ENCODE measurements at places on chromosomes 3 and 15. TPM values are rescaled to one million over a fixed set of nuclear protein-coding genes. Genes with fewer than 3 reads are reported as not detected.

- DNase-seq = no peak
Measured at GRCh38 chr3:63662500-63662899, 10.0 kb downstream of the SNTN start.

- DNase-seq = no peak
Measured at GRCh38 chr3:60645801-60646200, 605.5 kb downstream of the FHIT start.

The MYO5C gene
- polyA plus RNA-seq = 8.2 TPM

DNA sequence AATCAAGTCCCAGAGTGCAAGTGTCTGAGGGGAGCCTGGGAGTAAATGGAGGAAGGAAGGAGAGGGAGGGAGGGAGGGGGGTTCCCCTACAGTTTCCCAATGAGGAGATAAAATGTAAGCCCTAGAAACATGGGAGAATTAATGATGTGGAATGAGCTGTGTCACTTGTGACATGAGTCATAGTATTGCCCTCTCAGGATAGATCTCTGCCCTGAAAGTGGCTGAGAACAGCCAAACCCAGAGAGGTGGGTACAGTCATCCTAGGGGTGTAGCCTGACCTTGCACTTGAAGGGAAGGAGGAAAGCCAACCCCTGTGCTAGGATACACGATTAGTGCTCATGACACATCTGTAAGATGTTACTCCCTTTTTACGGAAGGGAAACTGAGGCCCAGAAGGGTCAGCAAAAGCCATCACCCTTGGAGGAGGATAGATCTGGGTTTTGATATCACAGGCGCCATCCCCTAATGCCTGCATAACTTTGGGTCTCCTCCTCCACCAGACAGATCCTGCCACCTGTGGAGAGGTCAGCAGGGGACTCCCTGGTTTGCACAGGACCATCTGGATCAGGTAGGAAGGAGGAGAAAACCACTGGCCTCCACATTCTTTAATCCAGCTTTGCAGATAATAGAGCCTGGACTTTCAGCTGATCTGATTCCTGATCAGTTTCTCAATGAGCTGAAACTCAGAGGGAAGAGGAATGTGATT, 23.1 kb upstream of the USP3 start:
- DNase-seq = no peak

GRCh38 chr3:147775411-147775810, 366.2 kb downstream of the ZIC1 start:
- DNase-seq = no peak

- DNase-seq = no peak
Measured at GRCh38 chr3:67647390-67647878, 7.0 kb downstream of the SUCLG2 start.

DNA sequence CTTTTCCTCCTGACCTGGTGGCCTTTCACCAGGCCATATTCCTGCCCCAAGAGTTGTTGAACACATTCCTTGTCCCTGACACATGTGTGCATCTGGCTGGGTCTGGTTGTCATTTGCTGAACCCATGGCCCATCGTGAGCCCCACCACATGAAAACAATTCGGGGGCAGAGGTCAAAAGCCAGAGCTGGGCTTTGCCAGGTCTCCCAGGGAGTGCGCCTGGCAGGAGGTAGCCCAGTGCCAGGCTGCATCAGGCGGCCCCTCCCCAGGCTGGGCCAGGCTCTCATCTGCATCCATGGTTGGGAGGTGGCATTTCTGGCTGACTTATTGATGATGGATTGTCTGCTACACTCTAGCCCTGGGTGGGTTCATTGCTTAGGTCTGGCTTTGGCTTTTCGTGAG, 30.9 kb downstream of the SPSB4 start:
- DNase-seq = no peak

- no peak for DNase-seq
Measured at GRCh38 chr3:41364736-41365135, 165.4 kb downstream of the CTNNB1 start.

GRCh38 chr3:10996345-10997013, 3.9 kb downstream of the SLC6A1 start:
- no peak for DNase-seq

GRCh38 chr15:66108483-66109265, 144.9 kb downstream of the MEGF11 start:
- no peak for DNase-seq

DNA sequence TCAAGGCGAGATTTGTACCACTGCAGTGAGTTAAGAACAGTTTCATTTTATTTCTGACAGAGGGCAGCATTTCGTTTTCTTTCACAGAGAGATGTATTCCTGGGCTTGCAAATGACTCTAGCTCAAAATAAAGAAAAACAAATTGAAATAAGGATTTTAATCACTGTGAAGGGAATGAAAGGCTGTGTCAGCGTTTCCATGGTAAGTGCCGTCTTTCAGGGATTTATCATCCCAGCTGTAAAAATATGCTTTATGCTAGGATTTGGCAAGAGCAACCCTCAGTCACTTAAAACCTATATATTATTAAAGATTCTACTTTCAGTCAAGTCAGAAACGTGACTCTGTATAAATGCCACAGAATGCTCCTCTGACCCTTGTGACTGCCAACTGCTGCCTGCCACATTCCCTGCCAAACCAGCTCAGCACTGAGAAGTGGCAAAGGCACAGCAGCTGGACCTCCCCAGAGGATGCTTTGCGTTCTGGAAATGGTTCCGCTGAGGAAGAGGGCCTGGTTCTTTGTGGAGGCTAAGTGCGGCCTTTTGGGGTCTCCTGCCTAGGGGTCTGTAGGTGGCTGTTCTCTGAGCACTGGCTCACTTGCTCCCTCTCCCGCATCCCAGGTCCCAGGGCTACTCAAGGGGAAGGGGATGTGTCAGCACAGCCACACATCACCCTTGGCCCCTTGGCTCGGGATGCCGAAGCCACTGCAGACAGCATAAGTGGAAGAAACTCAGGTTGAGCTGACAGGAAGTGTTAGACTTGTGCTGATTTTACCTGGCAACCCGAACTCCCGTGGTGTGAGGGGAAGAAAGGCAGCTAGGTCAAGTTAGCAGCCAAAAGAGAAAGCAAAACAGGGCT, 56.6 kb upstream of the POMGNT2 start:
- DNase-seq = peak; percentile 49

GRCh38 chr15:80749589-80749988, 29.6 kb upstream of the CEMIP start:
- DNase-seq = no peak

DNA sequence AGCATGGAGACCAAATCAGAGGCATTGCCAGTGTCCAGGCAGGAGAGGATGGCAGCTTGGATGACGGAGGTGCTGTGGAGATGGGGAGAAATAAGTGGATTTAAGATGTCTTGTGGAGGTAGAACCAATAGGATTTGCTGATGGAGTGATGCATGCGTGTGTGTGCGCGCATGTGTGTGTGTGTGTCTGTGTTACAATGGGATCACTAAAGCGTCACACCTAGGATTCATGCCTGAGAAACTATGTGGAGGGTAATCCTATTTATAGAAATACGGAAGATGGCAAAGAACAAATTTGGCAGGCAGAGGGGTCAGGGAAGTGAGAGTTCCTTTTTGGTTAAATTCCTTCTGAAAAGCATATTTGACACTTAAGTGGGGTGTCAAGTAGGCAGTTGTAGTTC, 64.8 kb upstream of the ARL8B start:
- DNase-seq = no peak

- DNase-seq = no peak
Measured at GRCh38 chr3:62028236-62028635, 345.1 kb downstream of the FEZF2 start.

- peak; percentile 48 for DNase-seq
Measured at GRCh38 chr3:184003187-184003967, 14.3 kb downstream of the ABCC5 start.

- DNase-seq = no peak
Measured at GRCh38 chr15:69561071-69561784, 108.6 kb downstream of the RPLP1 start.

DNA sequence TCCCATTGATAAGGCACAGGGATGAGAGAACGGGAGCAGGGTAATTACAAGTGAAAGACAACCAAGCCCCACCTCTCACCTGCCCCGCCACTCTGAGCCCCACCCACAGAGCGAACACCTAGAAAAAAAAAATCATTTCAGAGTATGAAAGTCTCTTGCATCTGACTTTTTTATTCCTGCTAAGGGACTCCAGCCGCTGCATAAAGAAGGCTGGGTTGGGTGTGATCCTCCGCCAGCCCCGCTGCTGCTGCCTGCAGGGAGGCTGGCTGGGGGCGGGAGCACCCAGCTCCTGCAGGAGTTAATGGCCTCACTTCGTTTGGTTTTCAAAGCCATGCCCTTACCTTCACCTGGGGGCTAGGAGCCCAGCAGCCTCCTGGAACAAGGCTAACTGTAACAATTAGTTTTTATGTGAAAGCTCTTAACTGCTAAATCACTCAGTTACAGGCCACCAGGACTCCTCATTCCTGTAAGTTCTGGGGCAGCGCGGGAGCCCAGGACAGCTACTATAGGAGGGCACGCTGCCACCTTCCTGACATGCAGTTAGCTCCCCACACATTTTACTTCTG, 78.0 kb upstream of the SNRPA1 start:
- DNase-seq = no peak

The UBAP1L gene
- 3.5 TPM for polyA plus RNA-seq

The NR2E3 gene
- polyA plus RNA-seq = 6.0 TPM

The CCR9 gene
- not detected for polyA plus RNA-seq

The IREB2 gene
- polyA plus RNA-seq = 38.2 TPM

The PRRT3 gene
- 0.92 TPM for polyA plus RNA-seq

The SLC51A gene
- polyA plus RNA-seq = 6.8 TPM

The PIGZ gene
- 0.72 TPM for polyA plus RNA-seq

The DCLK3 gene
- polyA plus RNA-seq = 1.7 TPM

- no peak for DNase-seq
Measured at GRCh38 chr3:121974601-121975111, 47.4 kb downstream of the ILDR1 start.

DNA sequence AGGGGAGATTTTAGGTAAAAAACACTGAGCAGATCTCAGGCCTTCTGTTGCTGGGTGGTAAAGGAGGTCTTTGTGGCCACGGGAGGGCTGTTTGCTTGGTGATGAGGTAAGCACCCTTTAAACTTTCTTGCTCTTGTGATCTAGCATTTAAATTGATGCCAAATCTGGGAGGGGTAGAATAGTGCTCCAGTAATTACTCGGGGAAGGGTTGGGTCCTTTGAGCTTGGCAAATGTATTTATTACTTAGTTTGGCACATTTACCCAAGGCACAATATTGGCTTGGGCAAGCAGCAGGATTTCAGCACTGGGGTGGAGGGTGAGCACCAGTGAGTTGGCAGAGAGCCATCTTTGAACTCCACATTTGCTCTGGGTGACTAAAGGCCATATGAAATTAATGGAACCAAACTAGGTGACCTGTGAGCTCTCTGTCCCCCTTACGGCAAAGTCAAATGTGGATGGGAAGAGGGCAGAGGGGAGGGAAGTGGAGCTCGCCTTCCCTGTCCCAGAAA, 185.9 kb upstream of the ONECUT1 start:
- DNase-seq = no peak

The ADIPOQ gene
- 0.03 TPM for polyA plus RNA-seq

The PLD1 gene
- 12.7 TPM for polyA plus RNA-seq

- no peak for DNase-seq
Measured at GRCh38 chr15:71366926-71367325, 251.7 kb downstream of the THSD4 start.

The VIPR1 gene
- polyA plus RNA-seq = 1.6 TPM
